Stimulated activated CD8-positive, alpha-beta memory T cell treated with anti-CD3 and anti-CD28 coated beads, Interleukin-7, amount 100 ng/mL, for 48 hours (primary cell): ENCODE measurements at places on chromosomes 12 and 14.

DNA sequence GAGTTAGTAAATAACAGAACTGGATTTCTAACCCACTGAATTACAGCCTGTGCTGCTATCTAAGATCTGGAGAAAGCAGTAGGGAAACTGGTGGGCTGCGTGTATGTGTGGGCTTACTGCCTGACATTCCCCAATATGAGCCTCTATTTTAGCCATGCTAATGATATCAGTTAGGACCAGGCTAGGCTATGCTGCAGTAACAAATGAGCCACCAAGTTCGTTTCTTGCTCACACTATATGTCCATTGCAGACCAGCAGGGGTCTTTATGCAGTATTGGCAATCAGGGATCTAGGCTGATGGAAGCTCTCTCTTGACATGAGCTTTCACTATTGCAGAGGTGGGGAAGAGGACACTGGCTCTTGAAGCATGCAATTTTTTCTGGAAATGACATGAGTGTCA is 40.4 kb downstream of the FOS start:
- DNase-seq, result no peak

DNA sequence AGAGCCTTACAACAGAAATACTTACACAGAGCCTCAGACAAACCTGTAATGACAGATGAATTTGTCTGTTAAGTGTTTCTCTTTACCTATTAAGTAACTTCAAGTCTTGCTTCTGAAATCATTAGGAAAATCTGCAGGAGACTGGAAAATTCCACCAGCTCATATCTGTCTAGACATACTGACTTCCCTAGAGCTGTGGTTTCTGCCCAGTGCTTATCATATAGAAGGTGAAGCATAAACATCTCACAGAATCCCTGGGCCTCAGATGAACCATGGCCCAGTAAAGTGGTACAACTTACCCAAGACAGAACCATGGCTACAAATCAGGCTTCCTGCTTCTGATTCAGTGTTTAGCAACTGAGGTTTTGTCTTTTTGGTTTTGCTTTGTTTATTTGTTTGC is 91.6 kb downstream of the EGLN3 start:
- no peak for DNase-seq

DNA sequence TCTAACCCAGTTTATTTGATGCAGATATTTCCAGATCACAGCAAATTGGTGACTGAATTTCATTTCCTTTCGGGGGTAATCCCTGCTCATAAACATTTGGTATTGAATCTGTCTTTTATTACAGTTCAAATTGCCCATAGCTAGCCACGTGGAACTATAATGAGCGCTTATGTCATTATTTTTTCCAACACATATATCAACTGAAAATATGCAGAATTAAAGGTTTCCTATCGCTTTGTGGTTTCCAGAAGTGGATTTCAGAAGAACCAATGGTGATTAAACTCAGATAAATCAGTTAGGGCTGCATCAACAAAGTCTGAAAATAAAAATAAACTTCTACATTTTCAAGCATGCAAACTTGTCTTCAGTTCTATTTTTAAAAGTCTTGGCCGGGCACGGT is 111.9 kb downstream of the PIK3C2G start:
- no peak for DNase-seq

DNA sequence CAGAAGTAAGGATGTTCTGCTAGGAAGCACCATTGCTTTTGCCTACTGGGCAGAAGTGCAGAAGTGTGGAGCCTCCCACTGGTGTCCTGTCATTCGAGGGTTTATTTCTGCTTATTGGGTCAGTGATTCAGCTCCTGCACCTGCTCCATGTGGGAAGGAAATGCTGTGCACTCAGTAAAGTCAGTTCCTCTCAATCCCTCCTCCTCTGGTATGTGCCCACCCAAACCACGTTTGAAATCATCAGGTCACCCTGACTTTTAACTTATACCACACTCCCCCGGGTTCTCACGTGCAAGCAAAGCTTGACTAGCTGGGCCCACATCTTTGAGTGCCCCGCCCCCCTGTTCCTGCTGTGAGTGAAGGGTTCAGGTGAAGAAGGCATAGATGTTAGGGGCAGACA is 223.7 kb downstream of the CHST11 start:
- no peak for DNase-seq

- no peak for DNase-seq
Observed at GRCh38 chr14:104919993-104920315, 4.7 kb upstream of the PLD4 start.

- no peak for DNase-seq
Observed at GRCh38 chr14:37985826-37986470, 221.8 kb upstream of the SSTR1 start.

DNA sequence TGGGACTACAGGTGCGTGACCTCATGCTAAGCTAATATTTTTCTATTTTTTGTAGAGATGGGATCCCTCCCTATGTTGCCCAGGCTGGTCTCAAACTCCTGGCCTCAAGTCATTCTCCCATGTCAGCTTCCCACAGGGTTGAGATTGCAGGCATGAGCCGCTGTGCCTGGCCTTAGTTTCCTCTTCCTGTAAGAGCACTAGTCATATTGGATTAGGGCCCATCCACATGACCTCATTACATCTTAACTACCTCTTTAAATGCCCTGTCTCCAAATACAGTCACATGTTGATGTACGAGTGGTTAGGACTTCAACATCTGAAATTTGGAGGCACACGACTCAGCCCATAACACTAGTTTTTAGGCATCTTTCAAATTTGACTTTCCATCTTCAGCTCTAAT is 72.2 kb upstream of the RASSF3 start:
- DNase-seq, result no peak

- DNase-seq, result no peak
Observed at GRCh38 chr14:57519043-57519442, 25.4 kb upstream of the CCDC198 start.

DNA sequence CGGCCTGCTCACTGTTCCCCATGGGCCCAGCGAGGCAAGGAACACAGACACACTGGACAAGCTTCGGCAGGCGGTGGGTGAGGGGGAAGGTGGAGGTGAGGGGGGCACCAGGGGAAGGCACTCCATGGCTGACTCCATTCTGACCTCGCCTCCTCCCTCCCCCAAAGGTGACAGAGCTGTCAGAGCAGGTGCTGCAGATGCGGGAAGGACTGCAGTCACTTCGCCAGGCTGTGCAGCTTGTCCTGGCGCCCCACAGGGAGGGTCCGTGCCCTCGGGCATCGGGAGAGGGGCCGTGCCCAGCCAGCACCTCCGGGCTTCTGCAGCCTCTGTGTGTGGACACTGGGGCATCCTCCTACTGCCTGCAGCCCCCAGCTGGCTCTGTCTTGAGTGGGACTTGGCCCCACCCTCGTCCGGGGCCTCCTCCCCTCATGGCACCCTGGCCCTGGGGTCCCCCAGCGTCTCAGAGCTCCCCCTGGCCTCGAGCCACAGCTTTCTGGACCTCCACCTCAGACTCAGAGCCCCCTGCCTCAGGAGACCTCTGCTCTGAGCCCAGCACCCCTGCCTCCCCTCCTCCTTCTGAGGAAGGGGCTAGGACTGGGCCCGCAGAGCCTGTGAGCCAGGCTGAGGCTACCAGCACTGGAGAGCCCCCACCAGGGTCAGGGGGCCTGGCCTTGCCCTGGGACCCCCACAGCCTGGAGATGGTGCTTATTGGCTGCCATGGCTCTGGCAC is 10.6 kb downstream of the MCRS1 start:
- DNase-seq, result no peak

- no peak for DNase-seq
Observed at GRCh38 chr14:74856366-74856765, 19.6 kb downstream of the PROX2 start.

GRCh38 chr14:89265234-89265633 is 151.8 kb downstream of the FOXN3 start:
- no peak for DNase-seq

DNA sequence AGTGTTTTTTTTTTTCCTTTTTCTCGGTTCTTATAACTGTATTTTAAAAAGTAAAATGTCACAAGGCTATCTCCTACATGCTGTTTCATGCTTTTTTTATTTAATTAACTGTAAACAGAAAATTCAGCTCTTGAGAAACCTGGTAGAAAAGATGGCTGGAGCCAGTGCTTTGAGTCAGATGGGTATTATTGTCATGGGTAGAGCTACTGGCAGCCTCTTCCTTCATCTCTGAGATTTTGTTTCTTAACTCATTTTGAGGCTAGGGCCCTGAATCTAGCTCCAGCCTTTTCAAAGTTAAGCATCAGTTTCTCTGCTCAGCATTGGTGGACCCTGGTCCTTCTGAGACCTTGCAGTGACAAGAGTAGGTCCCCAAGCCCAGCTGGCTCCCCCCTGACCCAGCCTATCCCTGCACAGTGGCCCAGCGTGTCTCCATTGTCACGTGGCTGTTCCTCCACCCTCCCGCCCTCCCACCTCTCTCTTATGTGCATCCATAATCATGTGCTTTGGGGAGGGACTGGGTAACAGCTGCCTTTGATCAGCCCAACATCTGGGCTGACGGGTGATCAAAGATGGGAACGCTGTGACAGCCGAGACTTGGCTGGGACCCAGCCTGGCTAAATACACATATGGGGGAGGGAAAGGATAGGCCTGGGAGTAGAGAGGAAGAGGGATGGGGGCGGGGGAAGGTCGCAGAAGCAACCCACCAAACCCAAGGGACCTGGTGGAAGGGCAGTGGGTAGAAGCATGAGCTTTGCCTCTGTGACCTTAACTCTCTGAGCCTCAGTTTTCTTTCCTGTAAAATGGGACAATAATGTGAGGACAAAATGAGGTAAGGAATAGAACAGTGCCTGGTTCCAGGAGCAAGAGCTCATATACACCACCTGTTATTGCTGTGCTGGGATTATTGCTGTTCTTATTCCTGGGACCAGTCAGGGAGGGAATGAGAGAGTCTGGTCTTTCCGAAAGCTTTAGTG is 24.4 kb upstream of the RBM19 start:
- DNase-seq, result no peak

GRCh38 chr14:55699131-55700057 is 119.4 kb downstream of the KTN1 start:
- DNase-seq, result no peak

GRCh38 chr12:5417500-5417899 is 14.4 kb upstream of the NTF3 start:
- no peak for DNase-seq
